ENCODE measurements at places on chromosomes 7 and 10.

GRCh38 chr10:97701438-97702069 is 12.0 kb upstream of the MARVELD1 start:
- no peak for DNase-seq

DNA sequence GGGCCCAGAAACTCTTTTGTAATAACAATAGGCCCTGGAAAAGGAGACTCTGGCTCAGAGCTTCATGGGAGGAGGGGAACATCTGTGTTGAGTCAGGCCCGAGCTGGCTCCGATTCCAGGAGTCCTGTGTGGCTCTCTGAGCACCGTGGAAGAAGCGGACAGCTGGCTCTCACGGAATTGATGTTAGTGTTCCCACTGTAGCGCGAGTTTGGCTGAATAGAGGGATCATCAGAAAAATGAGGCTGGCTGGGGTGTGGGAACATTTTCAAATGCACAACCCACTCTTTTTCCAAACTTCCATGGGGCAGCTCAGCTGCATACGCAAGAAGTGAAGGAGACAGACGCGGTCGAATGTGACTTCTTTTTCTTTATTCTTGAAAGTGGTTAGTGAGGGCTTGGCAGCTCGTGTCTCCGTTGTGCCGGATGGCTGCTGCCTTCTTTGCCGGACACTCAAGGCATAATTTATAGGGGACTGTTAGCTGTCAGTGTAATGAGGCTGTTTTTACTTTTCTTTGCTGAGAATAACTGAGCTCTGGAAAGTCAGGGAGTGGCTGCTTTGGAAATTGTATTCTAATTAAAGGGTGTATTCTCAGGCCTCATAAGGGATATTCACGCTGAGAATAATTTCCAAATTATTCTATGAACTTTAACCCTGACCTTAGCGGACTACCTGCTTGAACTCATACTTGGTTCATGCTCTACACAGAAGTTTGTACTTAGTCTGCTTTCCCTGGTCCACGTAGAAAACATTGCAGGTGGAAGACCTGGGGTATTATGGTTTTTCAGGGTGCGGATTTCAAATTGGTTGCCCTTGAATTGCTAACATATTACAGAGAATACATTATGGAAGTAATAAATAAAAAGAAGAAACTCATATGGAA is 23.1 kb downstream of the MDFIC start:
- DNase-seq: peak; percentile 57

GRCh38 chr10:32446536-32447406 is 831 bp downstream of the CCDC7 start:
- DNase-seq: no peak

DNA sequence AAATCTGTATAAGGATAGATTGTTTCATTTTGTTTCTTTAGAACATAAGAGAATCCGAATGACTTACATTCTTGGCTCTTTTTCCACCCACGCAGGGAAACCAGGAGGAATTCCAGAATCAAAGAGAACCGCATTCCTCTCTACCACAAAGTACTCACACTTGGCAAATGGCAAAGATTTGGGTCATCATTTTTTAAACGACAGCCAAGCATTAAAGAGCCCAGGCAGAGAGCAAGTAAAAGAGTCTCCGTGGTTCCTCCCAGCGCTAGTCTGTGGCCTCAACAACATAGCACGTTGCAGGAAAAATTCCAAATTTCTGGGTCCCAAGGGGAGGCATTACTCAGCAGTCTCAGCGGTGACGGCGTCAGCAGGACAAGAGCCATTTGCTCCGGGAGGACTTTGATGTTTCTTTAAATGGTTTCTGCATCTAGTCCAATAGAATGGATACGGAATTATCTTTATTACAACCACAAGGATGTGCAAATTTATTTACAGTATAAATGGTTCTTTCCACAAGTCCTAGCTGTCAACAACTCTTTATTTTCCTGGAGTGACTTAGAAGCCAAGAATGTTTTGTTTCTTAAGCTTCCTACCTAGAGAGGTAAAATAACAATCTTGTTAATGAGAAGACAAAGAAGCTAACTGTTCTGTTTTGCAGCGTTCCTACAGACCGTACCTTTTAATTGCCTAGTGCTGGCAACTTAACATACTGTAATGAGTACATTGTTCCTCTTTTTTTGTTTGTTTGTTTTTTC is 232.5 kb downstream of the SKIDA1 start:
- DNase-seq: peak; percentile 95

DNA sequence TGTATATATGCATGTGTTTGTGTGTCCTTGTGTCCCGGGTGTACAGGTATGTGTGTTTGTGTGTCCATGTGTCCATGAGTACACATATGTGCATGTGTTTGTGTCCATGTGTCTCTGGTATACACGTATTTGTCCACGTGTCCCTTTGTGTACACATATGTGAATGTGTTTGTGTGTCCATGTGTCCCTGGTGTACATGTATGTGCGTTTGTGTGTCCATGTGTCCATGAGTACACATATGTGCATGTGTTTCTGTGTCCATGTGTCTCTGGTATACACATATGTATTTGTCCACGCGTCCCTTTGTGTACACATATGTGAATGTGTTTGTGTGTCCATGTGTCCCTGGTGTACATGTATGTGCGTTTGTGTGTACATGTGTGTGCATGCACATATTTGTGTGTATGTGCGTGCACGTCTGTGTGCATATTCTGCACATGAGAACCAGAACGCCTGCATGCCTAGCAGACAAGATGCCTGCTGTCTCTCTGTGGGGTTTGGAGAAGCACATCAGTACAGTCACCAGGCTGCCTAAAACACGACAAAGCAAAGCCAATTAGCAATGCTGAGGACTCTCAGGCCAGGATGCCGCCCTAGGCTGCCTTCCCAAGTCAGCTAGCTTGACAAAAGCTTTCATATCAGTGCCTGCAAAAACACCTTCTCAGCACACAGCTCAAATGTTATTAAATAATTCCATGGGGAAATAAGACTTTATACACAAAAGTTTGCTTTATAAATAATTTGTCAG is 327.8 kb downstream of the PTPRN2 start:
- DNase-seq: no peak

- no peak for DNase-seq
Observed at GRCh38 chr10:47051741-47052238, 140.6 kb downstream of the PTPN20 start.

GRCh38 chr10:68053553-68053952 is 21.5 kb downstream of the HERC4 start:
- DNase-seq: no peak

DNA sequence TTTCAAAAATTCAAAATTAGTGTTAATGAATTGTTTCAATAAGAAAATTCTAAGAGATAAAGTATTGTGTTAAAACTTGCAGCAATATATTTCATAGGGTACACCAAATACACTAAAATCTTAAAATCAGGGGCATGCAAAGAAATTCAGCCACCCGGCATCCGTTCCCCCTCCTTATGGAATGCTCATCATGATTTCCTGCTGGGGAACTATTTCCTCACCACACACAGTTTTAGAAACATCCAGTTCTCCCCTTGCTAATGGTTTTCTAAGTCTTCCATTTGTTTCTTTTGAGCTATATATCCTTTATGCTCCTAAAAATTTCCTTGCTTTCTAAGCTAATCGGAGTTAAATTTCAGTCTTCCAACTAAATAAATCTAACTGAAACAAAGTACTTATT is 60.7 kb downstream of the CHCHD3 start:
- DNase-seq: no peak

GRCh38 chr10:113041324-113041723 is 91.3 kb downstream of the TCF7L2 start:
- no peak for DNase-seq

DNA sequence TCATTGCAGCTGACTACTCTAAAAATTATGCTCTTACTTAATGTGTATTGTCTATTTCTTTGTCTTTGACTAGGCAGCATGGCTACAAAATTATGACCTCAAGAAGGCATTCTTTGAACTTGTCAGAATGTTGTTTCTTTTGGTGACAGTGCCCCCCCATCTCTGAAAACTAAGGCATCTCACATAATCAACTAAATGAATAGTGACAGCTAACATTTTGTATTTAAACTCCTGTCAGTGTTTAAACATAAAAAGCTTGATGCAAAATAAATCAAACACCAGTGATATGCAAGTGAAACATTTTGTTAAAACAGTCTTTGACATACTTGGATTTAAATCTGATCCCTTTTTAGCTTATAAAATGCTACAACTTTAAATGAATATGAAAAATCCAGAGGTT is 233.5 kb downstream of the FOXP2 start:
- DNase-seq: no peak

GRCh38 chr7:137395420-137395819 is 51.9 kb upstream of the PTN start:
- DNase-seq: no peak

- peak; percentile 92 for DNase-seq
Observed at GRCh38 chr7:84372155-84372621, 177.6 kb upstream of the SEMA3A start.

- no peak for DNase-seq
Observed at GRCh38 chr10:76138286-76138685, 706.9 kb downstream of the LRMDA start.

DNA sequence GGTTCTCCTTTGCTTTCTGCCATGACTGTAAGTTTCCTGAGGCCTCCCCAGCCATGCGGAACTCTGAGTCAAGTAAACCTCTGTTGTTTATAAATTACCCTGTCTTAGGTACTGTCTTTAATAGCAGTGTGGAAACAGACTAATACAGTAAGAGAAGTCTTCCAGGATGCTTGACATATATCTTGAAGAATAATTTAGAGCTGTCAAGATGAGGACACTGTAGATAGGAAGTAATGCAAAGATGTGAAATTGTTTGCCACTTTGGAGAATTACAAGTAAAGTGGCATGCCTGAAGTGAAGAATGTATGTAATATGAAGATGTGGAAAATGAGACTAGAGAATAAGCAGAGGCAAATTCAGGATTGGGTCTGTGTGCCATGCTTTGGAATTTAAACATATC is 2.9 kb upstream of the CADPS2 start:
- DNase-seq: no peak

DNA sequence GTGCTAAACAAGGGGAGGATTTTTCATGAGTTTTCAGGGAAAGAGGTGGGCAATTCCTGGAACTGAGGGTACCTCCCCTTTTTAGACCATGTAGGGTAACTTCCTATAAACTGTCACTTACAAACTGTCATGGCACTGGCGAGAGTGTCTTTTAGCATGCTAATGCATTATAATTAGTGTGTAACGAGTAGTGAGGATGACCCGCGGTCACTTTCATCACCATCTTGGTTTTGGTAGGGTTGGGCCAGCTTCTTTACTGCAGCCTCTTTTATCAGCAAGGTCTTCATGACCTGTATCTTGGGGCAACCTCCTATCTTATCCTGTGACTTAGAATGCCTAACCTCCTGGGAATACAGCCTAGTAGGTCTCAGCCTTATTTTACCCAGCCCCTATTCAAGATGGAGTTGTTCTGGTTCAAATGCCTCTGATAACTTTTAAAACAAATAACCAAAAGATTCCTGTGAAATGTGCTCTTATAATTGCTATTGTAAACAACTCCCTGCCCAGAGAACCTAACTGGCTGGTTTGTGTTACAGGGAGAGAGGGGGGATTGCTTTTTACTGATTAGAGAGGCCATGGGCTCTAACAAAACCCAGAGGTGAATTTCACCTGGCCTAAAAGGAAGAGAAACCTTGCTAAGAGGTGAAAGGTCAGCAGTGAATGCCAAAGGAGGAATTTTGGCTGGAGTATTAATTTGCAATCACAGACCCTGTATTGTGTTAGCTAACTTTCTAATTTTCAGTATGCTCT is 64.3 kb downstream of the EEPD1 start:
- no peak for DNase-seq

- no peak for DNase-seq
Observed at GRCh38 chr10:5507649-5508131, 8.3 kb upstream of the CALML5 start.

- DNase-seq: no peak
Observed at GRCh38 chr7:124031919-124032318, 948 bp downstream of the TMEM229A start.

DNA sequence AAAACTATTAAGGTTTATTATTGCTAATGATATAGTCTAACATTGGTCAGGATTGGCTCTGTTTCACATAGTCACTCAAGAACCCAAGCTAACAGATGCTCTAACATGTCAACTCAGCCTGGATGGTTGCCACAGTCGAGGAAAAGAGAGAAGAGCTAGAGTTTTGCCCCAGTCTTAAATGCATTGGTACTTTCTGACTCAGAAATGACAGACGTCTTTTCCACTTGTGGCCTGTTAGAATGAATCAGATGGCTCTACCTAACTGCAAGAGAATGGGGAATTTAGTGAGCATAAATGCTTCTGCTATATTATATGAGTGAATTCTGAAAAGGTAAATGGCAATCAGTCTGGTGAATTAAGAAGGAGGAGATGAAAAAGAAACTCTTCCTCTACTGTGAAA is 13.9 kb downstream of the HECTD2 start:
- DNase-seq: no peak

DNA sequence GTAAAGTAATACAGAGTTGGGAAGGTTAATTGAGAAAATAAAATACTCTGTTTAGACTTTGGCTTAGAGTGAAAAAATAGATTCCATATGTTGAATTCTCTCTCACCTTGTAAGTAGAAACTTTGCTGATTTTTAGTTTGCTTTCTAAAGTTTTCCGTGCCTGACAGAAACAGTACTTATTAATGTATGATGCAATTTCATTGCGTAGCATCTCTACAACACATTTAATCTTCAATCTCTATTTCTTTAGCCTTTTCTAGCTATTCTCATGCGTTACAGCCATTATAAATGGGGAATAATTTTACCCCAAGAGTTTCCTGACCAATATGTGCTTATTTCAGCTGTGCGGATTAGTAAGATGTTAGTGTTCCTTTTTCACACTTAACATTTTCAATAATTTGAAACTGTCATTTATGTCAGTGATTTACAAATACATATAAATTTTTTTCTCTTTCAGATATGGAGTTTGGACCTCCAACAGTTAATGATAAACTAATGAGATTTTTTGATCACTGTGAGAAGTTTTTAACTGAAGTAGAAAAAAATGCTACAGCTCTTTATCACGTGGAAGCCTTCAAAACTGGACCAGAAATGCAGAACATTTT is 3.3 kb downstream of the MINPP1 start:
- DNase-seq: no peak

- DNase-seq: no peak
Observed at GRCh38 chr7:26348234-26348851, 56.7 kb downstream of the SNX10 start.

- DNase-seq: no peak
Observed at GRCh38 chr10:3215153-3215775, 42.7 kb upstream of the PITRM1 start.

- no peak for DNase-seq
Observed at GRCh38 chr10:100748231-100749058, 3.1 kb downstream of the PAX2 start.

GRCh38 chr7:47089068-47089417 is 492.9 kb downstream of the TNS3 start:
- no peak for DNase-seq

- DNase-seq: peak; percentile 96
Observed at GRCh38 chr10:126062131-126063032, 166.0 kb downstream of the FANK1 start.

DNA sequence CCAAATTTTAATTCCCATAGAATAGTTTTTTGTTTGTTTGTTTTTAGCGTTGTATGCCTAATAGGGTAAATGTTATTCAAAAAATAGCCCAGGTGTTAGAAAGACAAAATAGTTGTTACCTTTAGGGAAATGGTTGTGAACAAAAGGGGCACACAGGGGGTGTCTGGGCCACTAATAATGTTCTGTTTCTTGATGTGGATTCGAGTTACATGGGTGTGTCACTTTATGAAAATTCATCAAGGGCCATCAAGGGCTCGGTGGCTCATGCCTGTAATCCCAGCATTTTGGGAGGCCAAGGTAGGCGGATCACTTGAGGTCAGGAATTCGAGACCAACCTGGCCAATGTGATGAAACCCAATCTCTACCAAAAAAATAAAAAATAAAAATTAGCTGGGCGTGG is 531.8 kb upstream of the C7orf33 start:
- no peak for DNase-seq

All from AG04449 (cell line).